ENCODE measurements at places on chromosomes 12 and 14.
A peak's percentile ranks its signal among the peaks of the same experiment; 100 is the strongest.

DNA sequence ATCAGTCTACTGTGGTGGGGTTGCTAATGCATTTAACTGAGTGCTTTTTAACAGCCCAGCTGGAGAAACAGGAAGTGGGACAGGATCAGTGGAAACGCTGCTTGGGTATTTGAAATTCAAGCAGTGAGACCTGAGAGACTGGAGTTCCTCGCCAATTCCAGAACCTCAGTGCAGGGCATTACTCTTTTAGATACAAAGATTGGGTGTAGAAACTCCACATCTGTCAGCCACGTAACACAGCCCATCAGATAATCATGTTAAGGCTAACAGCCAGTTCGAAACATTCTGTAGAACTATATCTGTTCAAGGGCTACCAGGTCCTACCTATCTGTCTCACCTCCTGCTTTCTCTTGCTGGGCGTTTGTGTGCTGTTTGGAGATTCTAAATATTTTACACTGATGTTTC lies 45.5 kb downstream of the RAD52 start:
- no peak for DNase-seq

DNA sequence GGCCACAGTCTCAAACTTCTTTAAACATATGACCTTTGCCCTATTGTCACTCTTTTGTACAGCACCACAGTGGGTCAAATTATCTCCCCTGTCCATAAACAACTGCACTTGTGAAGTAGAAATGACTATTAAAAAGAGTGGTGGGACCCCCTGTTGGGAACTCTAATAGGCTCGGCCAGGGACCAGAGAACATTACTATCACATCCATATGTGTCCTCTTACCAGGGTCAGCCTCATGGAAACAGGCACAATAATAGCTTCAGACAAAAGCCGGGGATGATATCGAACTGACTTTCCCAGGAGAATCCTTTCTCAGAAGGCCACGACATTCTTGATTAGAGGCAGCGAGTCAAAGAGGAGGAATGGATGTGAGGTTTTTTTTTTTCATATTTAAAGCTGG lies 96.6 kb downstream of the NKX2-1 start:
- no peak for DNase-seq

DNA sequence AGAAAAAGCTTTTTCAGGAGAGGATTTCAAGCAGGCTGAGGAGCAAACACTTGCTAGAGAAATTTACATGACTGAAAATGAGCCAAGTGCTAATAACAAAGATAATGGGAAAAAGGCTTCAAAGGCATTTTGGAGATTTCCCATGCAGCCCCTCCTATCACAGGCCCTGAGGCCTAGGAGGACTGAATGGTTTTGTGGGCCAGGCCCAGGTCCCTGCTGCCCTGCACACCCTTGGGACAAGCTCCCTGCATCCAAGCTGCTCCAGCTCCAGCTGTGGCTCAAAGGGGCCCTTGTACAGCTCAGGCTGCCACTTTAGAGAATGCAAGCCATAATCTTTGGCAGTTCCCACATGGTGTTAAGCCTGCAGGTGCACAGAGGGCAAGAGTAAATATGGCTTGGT lies 154.0 kb upstream of the LMNTD1 start:
- DNase-seq = no peak

DNA sequence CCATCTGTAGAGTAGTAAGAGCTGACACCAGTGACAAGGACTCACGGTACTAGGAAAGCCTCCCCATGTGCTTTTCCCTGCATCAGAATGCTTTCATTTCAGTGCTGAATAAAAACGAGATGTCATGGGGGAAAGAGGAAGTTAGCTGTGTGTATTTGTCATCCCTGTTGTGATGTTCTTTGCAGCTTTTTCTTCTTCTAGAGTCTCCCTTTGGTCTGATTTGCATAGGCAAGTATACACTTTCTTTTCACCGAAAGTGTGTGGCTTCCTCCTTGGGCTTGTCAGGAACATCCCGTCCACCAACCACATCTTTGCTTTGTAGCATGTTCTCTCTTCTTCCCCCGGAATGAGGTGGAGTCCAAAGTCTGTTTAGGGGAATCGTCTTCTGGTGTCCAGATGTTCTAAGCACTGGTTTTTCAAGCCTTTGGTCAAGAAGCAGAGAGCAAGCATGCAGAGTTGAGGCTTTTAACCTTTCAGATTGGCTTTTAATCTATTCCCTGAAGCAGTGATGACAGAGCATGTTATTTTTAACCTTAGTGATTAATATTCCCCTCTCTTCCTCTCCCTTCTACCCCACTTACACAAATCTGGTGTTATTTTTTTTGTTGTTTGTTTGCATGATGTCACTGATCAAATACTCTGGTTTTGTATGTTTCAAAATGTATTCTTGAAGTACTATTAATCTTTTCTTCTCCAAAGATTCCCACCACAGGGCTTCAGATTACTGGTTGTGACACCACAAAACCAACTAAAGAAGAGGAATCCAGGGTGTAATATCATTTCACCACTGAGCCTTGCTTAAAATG lies 163.4 kb downstream of the SAMD4A start:
- DNase-seq = peak; percentile 21

GRCh38 chr14:104676694-104677511 lies 12.5 kb upstream of the INF2 start:
- no peak for DNase-seq

DNA sequence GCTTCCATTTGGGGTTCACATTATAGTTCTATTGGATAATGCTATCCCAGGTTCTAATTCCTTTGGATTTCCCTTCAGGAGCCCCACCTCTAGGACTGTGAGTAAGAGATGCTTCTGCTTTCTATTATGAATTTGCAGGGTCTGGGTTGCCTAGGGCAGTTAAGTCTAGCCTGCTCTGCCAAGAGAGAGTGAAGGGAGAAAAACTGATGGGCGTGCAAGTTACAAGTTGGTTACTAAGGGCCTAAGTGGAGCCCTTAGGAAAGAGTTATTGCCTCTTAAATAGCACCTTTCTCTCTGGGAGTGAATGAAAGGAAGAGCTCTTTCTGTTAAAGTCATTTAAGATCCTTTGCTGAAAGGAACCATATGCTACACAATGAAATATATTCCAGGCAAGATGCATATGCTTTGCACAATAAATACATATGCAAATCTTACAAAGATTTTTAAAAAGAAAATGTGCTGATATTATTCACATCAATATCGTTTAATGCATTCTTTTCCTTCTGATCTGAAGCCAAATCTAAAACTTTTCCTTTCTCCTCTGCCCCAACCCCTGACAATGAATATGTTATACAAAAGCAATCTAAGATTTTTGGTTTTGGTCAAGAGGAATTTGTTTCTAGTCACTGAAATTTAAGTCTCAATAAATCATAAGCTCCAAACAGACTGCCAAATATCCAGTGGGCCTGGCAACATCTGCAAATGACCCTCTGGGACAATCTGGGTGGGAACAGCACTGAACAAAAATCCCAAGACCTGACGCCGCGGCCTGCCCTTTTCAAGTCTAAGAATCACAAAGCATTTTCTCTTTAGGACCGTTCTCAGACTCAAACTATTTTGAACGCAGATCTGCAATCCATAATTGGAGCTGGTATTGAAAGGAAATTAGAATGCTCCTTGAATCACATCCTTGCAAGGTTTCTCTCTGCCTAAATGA lies 586.7 kb downstream of the ETNK1 start:
- no peak for DNase-seq

DNA sequence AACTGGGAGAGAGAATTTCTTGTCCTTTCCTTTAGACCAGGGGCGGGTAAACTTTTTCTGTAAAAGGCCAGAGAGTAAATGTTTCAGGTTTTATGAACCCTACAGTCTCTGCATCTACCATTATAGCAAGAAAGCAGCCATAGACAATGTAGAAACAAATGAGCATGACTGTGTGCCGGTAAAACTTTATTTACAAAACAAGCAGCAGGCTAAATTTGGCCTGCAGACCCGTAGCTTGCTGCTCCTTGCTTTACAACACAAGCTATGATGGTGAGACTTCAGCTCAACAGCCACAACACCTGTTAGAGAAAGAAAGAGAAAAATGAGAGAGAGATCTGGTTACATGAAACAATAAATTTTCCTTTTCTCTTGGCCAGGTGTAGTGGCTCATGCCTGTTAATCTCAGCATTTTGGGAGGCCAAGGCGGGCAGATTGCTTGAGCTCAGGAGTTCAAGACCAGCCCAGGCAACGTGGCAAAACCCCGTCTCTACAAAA lies 4.2 kb upstream of the CDC42BPB start:
- DNase-seq = no peak

DNA sequence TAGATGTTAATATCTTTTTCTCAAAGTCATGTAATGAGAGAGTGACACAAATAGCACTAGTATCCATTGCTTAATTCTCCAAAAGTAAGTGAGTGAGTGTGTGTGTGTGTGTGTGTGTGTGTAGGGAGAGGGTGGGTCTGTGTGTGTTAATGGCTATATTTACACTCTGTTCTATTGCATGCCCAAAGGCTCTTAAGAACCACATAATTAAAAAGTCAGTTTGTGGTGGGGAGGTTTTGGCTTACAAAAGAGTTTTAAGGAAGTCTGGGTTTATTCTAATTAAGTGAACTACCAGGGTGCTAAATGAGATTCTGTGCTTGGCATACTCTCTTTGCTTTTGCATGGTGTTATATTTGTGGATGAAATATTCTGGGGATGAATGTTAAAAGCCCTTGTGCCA lies 1897.6 kb upstream of the FLRT2 start:
- DNase-seq = no peak

GRCh38 chr14:99930420-99931274 lies 134.6 kb upstream of the EVL start:
- DNase-seq = no peak

- DNase-seq = no peak
These were observed 2.3 kb downstream of the ARF3 start for GRCh38 chr12:48954841-48955501.

DNA sequence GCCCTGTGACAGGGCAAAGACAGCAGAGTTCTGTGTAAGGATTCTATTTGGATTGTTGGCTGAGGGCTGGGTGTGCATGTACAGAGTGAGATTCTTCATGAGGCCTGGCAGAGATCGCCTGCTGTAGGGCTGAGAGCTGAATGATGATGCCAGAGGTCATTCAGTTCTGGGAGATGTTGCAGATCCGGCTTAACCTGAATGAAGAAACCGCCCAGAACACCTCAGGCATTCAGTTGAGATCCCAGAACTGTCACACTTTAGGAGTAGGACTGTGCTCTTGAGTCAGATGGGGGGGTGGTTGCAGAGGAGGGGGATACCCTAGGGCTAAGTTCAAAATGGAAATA lies 5.8 kb upstream of the EVL start:
- DNase-seq = no peak

DNA sequence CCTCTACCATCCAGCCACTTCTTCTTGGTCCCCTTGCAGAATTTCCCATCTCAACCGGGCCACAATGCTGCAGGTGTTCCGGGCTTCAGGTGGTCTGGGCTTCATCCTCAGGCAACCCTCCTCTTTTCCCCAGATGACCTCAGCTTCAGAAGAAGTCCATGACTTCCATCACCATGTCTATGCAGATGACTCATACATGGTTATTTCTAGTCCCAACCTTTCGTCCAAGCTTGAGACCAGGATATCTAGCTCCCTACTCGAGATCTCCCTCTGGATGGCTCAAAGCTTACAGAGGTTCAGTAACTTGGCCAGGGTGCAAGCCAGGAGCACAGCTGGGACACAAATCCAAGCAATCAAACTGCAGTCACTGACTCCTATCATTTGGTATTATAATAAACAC lies 154.6 kb upstream of the NOS1 start:
- DNase-seq = no peak

DNA sequence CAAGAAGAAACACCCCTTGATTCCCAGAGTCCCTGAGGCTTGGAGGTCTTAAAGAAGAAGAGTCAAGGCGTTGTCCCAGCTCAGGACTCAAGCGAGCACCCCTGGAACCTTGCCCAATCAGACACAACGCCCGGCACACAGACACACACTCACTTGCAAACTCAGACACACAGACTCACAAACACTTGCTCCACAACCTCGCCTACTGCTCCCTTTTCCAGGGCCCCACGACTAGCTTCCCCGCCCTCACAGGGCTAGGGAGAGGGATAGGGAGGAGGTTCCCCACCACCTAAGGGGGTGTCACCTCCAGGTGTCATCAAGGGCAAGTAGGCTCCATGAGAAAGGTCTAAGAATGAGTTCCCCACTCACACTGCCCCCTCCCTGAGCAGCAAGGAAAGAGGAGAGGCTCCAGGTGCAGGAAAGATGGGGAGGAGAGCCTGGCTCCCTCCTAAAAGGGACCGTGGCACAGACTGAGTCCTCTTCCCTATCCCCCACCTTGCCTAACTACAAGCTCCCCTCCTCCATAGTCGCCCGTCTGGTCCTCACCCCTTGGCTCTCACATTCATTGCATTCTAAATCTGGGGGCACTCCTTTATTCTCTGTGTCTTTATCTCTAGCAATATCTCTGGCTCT lies 717 bp downstream of the WNT10B start:
- no peak for DNase-seq

DNA sequence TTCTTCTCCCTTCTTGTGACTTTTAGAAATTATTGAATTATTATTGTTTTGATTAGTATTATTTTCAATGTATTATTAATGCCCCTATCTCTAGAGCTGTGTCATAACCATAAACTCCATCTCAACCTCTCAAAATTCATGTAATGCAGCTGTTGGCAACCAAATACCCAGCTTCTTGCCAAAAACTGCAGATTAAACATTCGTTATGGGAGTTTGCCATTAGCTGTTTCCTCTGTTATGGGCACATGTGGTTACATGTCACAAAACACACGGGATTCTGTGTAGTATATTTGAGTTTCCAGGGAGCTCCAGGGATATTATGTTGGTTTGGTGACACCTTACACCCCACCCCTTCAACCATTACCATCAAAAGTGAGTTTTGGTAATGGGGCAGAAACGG lies 2.8 kb upstream of the ALX1 start:
- DNase-seq = no peak

All from CD4-positive, alpha-beta T cell treated with Interleukin-2 at 100 ng/mL for 4 hours (primary cell).